ENCODE measurements at places on chromosomes 6 and 20.

- no peak for DNase-seq
Measured at GRCh38 chr6:168784426-168784825, 343.4 kb downstream of the SMOC2 start.

DNA sequence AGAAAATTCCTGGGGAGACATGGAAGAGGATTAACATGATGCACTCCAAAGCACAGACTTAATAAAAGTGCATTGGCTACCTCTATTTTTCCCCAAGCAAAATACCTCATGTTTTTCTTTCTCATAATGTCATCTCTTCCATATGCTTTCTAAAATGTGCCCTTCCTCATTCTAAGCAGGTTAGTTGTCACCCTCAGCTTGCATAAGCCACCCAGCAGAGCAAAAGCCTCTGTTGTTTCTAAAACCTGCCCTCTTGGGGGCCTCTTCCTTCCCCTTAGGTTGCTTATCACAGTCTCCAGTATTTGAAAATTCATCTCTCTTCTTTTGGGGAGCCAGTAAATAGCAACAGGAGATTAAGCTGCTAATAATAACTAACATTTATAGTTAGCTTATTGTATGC is 183.6 kb upstream of the FLRT3 start:
- no peak for DNase-seq

DNA sequence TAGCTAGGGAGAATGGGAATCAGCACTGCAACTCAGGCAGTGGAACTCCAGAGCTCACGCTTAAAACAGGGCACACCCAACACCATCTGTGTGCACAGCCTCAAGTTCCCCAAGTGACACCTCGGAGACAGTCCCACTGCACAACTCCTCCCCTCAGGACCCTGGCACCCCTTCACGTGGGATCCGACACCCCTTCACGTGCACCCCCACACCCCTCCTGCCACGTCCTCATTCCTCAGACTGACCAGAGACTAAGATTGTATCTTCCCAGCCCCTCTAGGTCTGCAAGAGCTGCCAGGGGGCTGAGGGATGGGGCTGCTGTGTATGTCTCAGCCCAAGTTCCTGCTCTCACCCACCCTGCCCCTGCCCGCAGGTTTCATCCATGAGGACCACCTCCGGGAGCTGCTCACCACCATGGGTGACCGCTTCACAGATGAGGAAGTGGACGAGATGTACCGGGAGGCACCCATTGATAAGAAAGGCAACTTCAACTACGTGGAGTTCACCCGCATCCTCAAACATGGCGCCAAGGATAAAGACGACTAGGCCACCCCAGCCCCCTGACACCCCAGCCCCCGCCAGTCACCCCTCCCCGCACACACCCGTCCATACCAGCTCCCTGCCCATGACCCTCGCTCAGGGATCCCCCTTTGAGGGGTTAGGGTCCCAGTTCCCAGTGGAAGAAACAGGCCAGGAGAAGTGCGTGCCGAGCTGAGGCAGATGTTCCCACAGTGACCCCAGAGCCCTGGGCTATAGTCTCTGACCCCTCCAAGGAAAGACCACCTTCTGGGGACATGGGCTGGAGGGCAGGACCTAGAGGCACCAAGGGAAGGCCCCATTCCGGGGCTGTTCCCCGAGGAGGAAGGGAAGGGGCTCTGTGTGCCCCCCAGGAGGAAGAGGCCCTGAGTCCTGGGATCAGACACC is 7.6 kb downstream of the MYL9 start:
- DNase-seq: no peak

DNA sequence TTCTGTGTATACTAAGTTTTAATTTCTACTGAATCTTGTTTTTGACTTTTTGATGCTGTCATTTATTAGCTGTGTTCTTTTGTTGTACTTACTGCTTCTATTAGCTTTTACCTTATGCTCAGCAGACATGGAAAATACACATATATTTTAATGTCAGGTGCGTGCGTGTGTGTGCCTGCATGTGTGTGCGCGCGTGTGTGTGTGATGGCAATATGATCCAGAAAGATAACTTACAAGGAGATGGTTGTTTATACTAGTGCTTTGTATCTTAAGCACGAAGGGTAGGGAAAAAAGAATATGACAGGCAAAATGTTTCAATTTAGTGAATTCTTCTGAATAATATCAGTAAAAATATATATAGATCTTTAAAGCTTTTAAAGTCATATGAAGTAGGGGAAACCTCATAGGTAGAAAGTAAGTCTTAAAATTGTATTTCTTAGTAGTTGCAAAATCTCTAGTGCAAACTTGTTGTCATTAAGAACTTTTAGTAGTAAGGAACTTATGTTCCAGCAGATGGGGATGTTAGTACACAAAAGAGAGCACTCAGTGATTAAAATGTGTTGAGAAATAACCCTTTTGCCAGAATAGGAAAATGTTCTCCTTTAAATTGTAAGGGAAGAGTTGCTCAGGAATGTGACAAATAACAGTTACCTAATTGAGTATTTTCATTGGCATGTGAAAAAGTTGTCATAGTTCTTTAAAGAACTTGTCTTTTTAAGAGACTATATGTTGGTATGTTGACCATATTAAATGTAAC is 13.2 kb downstream of the QKI start:
- DNase-seq: no peak

DNA sequence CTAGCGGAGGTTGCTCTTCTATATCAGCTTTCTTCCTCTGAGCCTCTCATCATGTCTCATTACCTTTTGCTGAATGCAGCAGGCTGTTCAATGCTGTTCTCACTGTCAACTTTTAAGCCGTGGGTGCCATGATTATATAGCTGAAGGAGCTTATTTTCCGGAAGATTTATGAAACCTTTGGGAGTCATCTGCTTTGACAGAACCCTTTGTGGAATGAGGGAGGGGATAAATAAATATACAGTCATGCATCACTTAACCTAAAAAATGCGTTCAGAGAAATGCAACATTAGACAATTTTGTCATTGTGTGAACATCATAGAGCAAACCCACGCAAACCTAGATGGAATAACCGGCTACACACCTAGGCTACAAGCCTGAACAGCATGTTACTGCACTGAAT is 102.2 kb upstream of the AKAP12 start:
- DNase-seq: no peak

DNA sequence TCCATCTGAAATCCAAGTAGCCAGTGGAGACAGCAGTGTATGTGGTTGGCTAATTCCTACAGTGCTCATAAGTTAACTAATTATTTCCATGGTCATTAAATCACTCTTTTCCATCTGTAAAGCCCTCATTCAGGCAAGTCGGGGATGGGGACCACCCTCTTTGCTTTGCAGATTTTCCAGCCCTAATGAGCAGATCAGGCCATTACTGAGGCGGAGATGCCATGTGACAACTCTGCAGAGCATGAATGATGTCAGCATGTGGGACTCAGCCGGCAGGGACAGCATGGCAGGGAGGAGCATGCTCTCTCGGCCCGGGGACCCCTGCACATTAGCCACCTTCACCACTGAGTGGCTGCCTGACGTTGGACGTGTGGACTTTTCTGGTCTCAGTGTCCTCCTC is 623.3 kb upstream of the CDH4 start:
- no peak for DNase-seq

GRCh38 chr20:4358552-4358951 is 343.2 kb upstream of the RNF24 start:
- DNase-seq: no peak

DNA sequence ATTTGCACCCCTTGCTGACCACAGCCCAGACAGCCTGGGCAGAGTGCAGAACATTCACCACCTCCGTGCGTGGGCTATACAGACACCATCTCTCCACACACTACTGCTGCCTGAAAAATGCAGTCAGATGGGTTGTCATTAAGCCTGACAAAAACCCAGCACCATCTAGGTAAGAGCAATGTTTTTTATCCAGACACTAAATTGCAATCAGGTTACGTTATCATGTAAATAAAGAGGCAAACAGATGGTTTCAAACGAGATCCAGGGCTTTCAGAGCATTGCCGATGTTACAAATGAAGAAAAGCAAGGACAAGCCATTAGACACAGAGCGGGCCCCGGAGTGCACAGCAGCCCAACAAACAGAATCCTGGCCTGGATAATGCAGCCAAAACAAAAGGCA is 269.6 kb downstream of the PKHD1 start:
- no peak for DNase-seq

DNA sequence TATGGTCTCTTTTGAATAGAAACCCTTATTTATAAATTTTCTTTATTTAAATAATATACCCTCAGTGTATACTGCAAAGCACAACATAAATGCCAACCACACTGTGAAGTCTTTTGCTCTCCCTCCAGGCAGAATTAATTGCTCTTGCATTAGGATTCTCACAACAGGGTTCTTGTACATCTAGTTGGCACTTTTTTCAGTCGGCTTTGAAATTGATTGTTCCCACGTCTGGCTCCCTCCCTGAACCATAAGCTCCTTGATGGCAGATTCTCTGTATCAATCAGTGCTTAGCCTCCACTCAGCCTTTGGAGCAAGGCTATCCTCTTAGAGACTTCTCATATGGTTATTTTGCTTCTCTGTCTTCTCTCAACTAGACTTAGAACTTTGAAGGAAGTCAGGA is 288.0 kb upstream of the POU3F2 start:
- DNase-seq: no peak

DNA sequence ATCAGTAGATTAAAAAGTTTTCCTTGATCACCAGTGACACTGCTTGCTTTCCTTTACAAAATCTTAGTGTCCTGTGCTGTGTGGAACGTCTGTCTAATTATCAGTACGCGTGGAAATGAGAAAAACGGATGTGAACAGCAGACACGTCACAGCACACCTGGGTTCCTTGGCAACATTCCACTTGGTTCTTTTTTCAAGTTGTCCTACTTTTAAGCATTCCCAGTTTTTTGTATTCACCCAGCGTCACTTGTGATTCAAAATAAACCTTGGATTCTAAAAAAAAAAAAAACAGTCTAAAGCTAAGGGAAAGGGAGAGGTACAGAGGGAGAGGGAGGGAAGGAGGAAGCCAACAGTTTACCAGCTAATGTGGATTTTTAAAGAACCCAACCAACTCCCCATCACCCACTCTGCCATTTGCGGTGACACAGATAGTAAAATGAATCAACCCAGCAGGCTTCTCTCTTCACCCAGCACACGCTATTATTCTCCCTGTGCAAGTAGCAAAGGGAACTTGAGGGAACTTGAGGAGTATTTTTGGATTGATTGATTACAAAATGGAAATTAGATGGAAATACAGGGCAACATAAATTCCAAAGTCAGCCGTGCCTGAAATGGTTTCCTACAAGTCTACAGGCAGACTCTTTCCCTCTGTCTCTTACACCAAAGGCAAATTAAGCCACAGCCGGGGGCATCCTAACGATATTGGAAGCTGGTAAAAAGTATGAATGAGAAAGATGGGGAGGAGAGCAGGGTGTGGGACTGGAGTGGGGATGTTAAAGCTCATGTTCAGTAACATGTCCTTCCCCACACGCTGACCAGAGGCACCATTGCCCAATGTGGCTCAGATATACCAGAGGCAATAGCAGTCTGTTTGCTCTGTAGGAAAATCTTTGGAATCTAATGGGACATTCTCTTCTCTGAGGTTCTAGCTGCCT is 129.8 kb downstream of the SASH1 start:
- DNase-seq: no peak

DNA sequence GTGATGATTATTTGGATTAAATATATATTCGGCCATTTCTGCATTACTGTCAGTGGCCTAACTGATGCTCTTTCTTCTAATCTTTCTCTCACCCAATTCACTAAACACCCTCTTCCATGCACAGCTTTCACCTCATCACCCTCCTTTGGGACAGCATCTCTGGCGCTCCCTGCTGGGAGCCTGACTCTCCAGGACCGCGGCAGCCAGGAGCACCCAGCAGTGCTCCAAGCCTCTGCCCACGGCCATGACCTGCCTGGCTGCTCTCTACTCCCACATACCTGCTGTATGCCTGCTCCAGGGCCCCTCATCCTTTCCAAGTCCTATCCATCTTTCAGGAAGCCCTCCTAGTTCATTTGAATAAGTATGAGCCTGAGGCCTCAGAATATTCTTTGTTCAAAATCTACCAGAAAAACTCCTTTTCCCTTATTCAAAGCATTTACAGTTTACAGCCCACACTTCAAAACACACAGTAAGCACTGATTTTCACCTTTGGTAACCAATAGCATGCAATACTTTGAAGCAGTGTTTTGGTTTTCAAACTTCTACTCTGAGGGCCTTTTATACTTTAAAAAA is 15.2 kb downstream of the CTCFL start:
- no peak for DNase-seq

DNA sequence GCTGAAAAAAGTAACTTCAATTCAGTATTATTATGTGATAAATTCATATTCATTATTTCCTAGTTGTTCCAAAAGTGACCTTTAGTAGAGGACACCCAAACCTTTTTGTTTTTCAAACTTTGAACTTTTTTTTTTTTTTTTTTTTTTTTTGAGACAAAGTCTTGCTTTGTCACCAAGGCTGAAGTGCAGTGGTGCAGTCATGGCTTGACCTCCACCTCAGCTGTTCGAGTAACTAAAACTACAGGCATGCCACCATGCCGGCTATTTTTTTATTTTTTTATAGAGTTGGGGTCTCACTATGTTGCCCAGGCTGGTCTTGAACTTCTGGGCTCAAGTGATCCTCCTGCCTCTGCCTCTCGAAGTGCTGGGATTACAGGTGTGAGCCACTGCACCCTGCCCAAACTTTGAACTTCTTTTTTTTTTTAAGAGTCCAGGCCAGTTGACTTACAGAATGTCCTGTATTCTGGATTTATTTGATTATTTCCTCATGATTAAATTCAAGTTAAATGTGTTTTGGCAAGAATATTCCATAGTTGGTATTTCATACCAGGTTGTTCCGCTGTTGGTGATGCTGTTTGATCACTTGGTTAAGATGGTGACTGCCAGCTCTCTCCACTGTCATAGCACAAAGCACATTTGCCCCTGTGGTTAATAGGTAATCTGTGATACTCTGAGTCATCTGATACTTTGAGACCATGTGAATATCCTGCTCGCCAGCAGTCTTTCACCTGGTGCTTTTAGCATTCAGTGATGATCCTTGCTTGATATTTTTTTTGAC is 48.0 kb downstream of the VAPB start:
- DNase-seq: no peak

DNA sequence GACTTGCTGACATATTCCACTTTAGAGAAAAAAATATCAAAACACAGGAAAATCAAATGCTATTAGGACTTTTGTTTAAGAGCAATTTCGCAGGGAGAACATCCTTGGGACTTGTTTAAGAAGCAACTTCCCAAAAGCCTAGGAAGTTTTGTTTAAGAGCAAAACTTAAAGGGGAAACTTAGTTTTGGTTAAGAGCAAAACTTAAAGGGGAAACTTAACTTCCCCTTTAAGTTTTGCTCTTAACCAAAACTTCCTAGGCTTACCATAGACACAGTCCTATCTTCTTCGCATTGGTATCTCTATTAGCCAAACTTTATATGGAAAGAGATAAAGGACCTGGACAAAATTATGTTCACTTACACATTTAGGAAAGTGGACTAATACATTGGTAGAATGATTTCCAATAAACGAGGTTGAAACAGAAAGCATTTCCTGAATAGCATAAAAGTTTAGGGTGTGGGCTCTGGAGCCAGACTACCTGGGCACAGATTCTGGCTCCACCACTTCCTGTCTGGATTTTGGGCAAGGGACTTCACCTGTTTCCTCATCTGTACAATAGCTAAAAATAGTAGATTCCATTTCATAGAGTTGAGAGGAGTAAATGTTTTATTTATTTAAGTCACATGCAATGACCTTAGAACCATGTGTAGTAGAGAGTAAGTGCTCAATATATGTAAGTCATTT is 15.7 kb downstream of the PAQR8 start:
- DNase-seq: no peak
